ENCODE measurements at places on chromosomes 13 and 19.

- no peak for DNase-seq
Measured at GRCh38 chr13:58324161-58324560, 692.6 kb downstream of the PCDH17 start.

- DNase-seq = no peak
Measured at GRCh38 chr13:100566543-100566942, 22.0 kb downstream of the GGACT start.

DNA sequence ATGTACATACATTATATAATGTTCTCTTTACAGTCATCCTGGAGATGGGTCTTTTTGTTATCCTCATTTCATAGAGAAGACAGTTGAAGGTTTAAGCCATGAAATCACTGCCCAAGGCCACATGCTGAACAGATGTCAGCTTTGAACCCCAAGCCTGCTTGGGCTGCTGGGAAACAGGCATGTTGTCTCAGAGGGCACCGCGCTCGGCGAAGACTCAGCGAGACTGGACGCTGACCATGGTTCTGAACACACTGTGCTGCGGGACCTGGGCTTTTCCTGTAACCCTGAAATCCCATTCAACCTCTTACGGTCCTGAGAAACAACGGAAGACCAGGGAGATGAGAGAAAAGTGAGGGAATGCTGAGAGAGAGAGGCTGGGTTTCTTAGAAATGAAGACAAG, 27.3 kb downstream of the LRFN3 start:
- peak; percentile 17 for DNase-seq

- no peak for DNase-seq
Measured at GRCh38 chr13:93361703-93362102, 135.1 kb downstream of the GPC6 start.

DNA sequence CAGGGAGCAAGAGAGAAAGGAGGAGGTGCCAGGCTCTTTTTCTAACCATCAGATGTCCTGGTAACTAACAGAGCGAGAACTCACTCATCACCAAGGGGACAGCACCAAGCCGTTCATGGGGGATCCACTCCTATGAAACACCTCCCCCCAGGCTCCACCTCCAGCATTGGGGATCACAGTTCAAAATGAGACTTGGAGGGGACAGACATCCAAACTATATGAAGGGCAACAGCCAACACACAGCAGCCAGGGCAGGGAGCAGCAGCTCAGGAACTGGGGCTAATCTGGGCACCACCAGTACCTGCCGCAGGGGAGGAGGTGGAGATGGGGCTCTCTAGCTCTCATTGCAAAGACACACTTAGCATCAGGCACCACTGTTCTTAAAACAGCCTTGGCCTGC, 34.3 kb upstream of the VSTM2B start:
- DNase-seq = no peak

- DNase-seq = no peak
Measured at GRCh38 chr13:32880636-32881035, 135.6 kb upstream of the KL start.

GRCh38 chr19:47239610-47240296, 8.8 kb upstream of the BBC3 start:
- DNase-seq = peak; percentile 55

GRCh38 chr13:33875618-33876401, 57.9 kb downstream of the RFC3 start:
- DNase-seq = no peak

GRCh38 chr13:48448959-48449614, 36.2 kb upstream of the LPAR6 start:
- no peak for DNase-seq
